ENCODE measurements at places on chromosomes 1 and 21.

GRCh38 chr1:111552587-111552986 is 49.2 kb upstream of the ADORA3 start:
- no peak for DNase-seq

DNA sequence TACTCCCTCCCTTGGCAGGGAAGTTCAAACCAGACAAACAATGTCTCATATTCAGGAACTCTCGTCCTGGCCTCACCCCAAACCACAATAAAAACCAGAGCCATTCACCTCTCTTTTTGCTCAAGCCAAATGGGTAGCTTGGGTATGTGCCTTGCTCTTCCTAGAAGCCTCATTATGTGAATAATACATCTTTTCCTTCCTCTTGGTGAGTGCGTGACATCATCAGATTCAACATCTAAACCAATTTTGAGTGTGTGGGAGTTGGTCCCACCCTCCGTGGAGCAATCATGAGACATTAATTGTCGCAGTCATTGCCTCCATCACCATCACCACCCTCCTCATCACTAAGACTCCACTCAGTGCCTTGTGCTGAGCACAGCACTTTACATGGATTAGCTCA is 482.9 kb downstream of the PTPRU start:
- DNase-seq = no peak

GRCh38 chr21:44849616-44850130 is 23.8 kb downstream of the PTTG1IP start:
- DNase-seq = no peak

- no peak for DNase-seq
These were observed 96.1 kb downstream of the LACTBL1 start for GRCh38 chr1:22876359-22877111.

- DNase-seq = no peak
These were observed 35.3 kb downstream of the VWA5B1 start for GRCh38 chr1:20325844-20326420.

- no peak for DNase-seq
These were observed 1.6 kb downstream of the NRIP1 start for GRCh38 chr21:15063081-15063813.
